ENCODE measurements at places on chromosomes 1 and 21. TPM values are rescaled to one million over a fixed set of nuclear protein-coding genes. Genes with fewer than 3 reads are reported as not detected.

CELA2B gene
- not detected for total RNA-seq

GRIK3 gene
- 0.14 TPM for total RNA-seq

ADCY10 gene
- total RNA-seq, result 0.54 TPM

TMPRSS2 gene
- 0.78 TPM for total RNA-seq

ZNF281 gene
- total RNA-seq, result 15.7 TPM

FMOD gene
- total RNA-seq, result 190 TPM

MR1 gene
- total RNA-seq, result 19.6 TPM

CYP4A11 gene
- not detected for total RNA-seq

HTR6 gene
- not detected for total RNA-seq

- DNase-seq, result no peak
These were observed 217.9 kb downstream of the NEGR1 start for GRCh38 chr1:72064196-72065075.

GRCh38 chr21:44962403-44962966 is 22.7 kb downstream of the SLX9 start:
- peak; percentile 53 for DNase-seq

DNA sequence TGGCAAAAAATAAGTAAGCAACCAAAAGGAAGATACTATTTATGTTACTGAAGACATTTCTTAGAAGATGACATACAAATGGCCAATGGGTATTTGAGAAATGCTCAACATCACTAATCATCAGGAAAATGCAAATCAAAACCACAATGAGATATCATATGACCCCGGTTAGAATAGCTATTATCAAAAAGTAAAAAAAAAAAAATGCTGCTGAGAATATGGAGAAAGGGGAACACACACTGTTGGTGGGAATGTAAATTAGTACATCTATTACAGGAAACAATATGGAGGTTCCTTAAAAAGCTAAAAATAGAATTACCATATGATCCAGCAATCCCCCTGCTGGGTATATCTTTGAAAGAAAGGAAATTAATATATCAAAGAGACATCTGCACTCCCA is 34.3 kb upstream of the CREG1 start:
- DNase-seq, result no peak

DNA sequence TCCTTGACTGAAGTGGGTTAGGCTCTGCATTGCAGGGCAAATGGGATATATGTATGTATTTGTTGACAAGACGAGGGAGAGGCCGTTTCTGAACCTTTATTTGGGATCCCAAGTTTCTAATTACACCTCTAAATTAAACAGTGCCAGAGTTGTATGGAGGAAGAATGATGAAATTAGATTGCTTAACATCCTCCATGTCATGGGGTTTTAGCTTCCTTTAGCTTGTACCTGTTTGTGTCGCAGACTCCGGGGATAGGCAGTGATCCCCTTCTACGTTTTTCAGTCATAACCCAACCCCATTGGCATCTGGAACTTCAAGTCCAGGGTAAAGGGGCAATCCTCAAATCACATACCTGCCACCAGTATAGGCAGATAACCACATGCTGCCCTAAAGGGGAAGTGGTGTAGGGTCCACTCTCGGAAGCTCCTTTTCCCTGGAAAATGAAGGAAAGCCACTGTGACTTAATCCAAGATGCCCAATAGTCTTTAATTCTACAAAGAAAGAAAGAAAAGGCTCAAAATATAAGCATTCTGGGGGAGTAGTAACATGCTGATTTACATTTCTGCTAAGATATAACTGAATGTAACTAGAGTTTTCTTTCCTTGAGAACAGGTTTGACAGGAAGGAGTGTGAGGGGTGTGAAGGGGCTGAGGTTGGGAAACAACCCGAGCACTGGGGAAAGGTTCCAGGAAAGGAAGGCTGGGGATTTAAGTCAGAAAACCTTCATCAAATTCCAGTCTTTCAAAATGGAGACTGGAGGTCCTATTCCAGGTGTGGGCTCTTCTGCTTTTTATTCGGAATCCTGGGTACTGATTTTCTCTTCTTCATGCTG is 77.6 kb downstream of the RGL1 start:
- no peak for DNase-seq

- no peak for DNase-seq
These were observed 666.9 kb downstream of the KCNT2 start for GRCh38 chr1:195941314-195941713.

DNA sequence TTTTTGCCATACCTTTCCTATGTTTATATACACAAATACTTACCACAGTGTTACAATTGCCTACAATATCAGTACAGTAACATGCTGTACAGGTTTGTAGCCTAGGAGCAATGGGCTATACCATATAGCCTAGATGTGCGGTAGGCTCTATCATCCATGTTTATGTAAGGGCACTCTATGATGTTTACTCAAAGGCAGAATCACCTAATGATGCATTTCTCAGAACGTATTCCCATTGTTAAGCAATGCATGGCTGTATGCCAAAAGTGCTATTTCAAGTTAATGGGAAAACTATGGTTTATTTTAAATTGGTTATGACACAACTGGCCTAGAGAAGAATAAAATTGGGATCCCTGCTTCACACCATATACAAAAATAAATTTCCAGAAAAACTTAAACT is 36.9 kb upstream of the DISP1 start:
- no peak for DNase-seq

DNA sequence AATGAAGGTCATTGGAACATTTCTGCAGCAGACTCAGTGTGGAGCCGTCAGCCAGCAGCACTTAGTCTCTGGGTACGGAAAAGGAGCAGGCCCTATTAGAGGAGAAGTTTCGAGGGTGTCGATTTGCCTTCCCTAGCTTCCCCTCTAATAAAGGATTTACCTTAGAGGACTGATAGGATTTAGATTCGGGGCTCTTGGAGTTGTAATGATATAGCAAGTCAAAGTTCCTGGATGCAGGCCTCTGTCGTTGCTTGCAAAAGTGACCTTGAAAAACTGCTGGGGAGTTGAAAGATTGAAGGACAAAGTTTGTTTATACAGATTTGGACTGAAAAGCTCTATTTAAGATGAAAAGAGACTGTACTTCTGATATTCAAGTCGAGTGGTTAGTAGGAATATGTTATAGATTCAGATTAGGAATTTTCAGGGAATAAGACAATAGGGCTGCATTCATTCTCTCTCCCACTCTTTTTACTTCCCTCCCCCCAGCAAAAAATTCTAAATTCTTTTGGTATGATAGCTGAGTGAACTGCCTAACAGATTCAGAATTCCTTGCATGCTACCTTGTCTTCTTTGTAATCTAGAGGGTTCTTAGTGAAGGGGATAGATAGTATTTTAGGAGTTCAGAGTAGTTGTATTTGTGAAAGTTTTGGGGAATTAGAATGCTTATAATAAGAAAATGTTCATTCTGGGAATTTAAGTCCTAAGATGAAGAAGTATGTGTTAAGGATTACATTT is 19.2 kb downstream of the NFYC start:
- DNase-seq, result no peak

- no peak for DNase-seq
These were observed 21.7 kb upstream of the LAMC2 start for GRCh38 chr1:183164340-183164739.

- no peak for DNase-seq
These were observed 231.7 kb upstream of the SGIP1 start for GRCh38 chr1:66302184-66302742.

- DNase-seq, result no peak
These were observed 38.2 kb downstream of the POU2F1 start for GRCh38 chr1:167258858-167259257.

Data from thoracic aorta (tissue), 2 donors.